NCI-H748 treated with DMSO at 0.1 percent for 48 hours (cell line): ENCODE measurements at places on chromosomes 13 and 19.

DNA sequence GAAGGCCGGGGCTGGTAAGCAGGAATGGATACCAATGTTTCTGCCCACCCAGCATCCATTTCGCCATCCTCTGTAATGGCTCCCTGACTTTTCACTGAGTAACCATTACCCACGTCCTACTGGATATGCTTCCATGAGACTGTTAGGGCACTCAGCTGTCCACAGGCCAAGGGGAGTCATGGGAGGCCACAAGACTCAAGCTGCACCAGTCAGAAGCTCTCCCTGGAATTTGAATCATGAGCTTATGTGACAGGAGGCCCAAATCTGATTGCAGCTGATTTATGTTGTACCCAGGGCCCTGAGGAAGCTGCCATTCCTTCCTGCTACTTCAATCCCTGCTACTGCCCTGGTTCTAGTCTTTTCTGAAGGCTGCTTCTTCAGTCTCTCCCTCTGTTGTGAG is 28.3 kb downstream of the DEDD2 start:
- no peak for DNase-seq

- DNase-seq: no peak
Observed at GRCh38 chr13:36339600-36340155, 6.5 kb downstream of the SPART start.

GRCh38 chr13:99659226-99659625 is 158.0 kb downstream of the TM9SF2 start:
- DNase-seq: peak; percentile 64

GRCh38 chr19:17026706-17027534 is at the start of gene CPAMD8:
Gene CPAMD8, minus strand, starts transcription at chr19:17026810. Its CDS starts 168 bp downstream, at chr19:17026642.
- no peak for DNase-seq

DNA sequence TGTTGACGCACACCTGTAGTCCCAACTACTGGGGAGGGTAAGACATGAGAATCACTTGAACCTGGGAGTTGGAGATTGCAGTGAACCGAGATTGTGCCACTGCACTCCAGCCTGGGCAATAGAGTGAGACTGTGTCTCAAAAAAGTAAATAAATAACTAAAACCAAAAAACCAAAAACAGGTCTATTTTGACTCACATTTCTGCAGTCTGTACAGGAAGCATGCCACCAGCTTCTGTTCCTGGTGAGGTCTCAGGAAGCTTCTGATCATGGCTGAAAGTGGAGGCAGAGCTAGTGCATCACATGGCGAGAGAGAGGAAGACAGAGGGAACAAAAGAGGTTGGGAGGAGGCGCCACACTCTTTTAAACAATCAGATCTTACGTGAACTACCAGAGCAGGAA is 142.5 kb downstream of the ITGBL1 start:
- no peak for DNase-seq

- no peak for DNase-seq
Observed at GRCh38 chr19:52094526-52095130, 937 bp downstream of the ZNF841 start.

- DNase-seq: peak; percentile 66
Observed at GRCh38 chr19:44752816-44753625, 4.5 kb downstream of the BCL3 start.

DNA sequence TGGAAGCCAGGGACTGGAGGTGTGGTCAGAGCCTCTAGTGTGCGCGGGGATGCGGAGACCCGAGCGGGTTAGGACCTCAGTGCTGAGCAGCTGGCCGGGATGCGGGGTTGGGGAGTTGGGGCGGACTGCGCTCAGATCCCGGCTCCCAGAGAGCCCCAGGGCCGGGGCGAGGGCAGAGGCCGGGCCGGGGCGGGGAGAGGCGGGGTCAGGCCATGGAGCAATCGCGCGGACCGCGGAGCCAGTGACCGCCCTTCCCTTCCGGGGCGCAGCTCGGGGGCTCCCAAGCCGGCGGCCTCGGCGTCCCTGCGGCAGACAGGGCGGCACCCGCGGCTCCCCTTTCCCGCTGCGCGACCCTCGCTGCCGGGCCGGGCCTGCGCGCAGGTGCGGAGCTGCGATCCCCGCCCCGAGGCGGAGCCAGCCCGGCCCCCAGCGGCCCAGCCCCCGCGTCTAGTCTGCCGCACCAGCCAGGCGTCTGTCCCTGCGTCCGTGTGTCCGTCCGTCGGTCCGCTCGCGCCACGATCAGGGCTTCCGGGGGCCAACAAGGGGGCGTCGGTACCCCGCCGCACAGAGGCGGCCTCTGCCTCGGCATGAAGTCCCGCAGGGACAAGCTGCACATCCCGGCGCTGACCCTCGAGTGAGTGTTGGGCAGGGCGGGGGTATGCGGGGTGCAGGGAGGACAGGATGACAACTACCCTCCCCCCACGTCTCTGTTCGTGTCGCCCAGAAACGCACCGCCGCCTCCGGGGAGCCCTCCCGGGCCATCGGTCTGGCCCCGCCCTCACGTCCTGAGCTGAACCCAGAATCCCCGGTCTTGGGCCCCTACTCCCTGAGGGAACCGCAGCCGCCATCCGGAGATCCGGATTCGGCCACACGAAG is 12.4 kb downstream of the MAST3 start:
- DNase-seq: peak; percentile 3

DNA sequence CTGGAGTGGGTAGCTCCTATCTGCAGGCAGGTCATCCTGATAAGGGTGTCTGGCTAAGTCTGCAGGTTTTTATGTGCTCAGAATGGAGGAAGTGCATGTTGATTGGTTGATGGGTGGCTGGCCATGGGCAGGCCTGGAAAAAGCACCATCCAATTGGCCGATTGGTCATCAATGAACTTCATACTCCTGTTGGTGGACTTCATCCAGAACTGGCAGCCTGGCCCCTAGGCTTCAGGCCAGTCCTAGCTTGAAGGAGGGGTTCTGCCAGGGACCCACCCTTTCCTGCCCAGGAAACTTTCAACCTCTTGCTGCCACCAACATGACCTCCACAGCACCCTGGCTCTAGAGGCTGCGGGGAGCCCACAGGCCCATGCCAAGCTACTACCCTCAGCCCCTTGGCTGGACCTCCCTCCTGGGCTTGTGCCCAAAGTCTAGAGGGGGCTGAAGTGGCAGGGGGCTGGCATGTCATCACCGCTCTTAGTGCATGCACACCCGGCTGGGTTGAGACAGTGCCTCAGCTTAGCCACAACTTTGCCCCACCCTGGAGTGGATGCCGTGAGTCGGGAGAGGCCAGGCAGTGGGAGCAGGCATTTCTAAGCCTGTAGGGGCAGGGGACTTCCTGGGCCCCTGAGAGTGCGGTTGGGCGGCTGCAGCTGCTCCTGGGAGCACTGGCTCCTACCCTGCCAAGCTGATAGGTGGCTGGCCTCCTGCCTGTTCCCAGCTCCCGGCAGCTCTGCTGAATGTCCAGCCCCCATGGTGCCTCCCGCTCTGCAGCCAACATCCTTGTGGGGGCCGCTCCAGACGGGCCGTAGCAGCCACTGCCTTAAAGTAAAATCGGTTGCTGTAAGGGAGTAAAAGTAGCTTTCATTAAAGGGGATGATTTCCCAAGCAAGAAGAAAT is 13.2 kb downstream of the DNAJC15 start:
- DNase-seq: no peak

GRCh38 chr13:98972059-98972458 is 5.8 kb downstream of the DOCK9 start:
- no peak for DNase-seq

DNA sequence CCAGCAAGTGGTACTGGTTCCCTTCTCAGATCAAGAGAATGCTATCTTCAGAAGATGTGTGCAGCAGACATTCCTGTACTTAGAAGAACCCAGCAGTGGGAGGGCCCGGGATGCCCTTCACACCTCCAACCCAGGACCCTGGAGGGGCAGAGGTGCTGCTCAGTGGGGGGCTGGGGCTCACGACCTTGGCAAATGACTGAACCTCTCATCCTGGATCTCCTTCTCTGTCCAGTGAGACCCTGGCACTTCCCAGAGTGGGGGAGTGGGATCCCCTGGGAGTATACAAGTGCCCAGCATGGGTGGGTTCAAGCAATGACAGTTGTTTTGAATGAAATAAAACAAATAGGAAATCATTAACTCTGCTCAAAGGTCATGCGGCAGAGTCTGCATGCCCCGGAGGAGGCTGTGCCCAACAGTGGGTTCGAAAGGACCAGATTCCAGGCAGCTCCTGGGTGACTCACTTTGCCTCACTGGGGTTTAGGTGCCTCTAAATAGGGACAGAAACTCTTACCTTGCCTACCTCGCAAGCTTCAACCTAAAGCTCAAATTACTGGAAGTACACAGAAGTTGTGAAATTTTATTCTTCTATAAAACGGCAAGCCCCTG is 26.9 kb downstream of the GGACT start:
- DNase-seq: no peak

DNA sequence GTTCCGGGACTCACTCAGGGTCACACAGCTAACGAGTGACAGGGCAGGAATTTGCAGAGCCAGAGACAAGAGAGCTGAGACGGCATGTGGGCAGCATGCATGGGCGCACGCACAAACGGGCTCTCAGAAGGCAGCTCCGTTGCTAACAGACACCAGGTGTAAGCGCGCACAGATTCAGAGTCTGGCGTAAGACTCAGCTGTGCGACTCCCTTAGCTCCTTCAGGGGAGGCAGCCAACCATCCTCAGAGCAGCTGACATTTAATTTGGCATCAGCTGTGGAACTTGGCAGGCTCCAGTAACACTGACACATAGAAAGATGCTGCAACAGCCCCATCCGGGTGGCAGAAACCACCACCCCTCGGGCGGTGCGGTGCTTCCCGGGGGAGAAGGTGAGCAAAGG is 7.5 kb upstream of the TM6SF2 start:
- DNase-seq: no peak

DNA sequence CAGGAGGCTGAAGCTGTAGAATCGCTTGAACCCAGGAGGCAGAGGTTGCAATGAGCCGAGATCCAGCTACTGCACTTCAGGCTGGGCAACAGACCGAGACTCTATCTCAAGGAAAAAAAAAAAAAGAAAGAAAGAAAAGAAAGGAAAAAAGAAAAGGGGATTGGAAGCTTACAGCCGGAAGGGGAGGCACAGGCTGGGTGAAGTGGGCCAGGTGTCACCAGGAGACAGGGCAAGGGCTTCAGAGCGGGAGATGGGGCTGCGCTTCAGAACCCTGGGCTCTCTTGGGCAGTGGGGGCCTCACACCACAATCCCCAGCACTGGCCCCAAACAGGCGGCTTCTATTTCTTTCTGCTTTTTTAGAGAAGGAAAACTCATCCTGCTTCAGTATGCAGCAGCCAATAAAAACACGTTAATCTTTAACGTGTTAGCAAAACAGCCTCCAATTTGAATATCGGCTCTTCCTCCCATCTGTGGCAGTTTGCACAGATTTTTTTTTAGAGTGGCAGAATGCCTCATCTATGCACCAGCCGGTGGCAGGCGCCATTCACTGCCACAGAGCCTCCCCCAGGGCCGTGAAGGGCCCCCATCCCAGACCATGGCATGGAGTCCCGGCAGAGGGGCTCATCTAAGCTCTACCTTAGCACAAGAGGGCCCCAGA is 46.6 kb upstream of the C19orf12 start:
- no peak for DNase-seq

DNA sequence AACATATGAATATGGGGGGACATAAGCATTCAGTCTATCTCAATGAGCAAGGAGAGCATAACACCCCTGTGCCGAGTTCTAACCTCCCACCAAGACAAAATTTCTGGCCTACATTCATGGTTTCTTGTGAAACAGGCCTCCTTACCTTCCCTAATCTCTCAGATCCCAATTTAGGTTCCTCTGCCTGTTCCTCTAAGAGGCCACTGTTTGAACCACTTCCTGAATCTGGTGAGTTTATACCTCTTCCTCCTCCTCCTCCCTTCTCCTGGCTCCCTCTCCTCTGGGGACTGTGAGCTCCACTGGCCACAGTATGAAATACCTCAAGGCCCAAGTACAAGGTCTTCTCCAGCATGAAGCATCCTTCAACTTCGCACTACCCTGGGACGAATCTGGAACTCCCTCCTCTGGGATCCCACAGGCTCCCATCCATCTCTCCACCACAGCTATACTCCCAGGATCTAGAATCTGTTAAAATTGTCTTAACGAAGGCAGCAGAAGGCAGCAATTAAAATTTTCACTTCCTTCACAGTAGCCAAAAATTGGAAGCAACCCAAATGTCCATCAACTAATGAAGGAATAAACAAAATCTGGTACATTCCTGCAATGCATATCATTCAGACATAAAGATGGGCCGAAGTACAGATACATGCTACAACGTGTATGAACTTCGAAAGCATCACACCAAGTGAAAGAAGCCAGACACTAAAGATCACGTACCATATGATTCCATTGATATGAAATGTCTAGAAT is 7.8 kb upstream of the SIGLECL1 start:
- no peak for DNase-seq

GRCh38 chr13:73913751-73914518 is 220.3 kb downstream of the KLF12 start:
- no peak for DNase-seq

DNA sequence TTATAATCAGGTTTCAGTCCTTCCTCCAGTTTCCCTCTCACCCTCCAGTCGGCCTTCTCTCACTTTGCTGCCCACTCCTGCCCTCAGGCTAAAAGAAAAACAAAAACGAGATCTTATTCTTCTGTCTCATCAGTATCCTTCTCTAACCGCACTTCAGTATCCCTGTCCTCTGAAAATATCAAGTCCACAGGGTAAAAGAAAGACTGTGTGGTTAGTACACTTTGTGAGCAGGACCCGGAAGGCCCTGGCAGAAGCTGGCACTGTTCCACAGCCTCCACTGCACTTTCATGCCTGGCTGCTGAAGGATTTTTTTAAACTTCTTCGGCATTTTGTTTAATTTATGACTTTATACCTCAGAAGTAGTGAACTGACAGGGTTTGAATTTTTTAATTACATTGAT is 51.8 kb downstream of the TM9SF2 start:
- no peak for DNase-seq

DNA sequence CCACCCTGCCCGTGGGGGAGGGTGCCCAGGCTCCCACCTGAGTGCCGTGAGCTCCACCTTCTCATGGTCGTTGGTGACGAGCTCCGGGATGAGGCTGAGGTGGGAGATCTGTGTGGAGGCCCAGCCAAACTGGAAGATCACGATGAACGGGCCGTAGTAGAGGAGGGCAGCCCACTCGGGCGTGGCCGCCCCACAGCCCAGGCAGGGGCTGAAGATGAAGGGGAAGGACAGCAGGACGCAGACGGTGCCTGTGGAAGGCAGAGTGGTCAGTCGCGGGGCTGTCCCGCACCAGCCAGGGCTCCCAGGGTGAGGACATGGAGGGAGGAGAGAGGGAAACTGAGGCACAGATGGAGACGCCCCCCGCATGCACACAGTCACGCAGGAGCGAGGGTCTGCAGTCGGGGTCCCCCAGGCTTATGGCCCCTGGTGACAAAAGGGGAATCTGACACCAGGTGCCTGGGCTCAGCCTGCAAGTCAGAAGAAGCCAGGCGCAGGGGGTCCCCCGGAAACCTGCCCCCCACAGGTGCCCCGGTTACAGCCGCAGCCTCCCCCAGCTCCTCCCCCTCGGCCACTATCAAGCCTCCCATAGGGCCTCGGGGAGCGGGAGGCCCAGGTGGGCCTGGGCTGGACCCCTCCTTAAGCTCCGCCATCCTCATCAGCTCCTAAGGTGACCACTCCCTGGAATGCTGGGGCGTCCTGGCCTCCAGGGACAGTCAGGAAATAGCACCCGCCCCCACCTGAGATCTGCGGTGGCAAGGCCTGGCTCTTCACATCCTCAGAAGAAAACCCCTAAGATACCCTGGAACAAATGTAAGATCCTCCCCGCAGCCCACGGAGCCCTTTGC is 6.2 kb downstream of the MFSD12 start:
- no peak for DNase-seq

- DNase-seq: no peak
Observed at GRCh38 chr19:16206637-16207036, 8.9 kb downstream of the AP1M1 start.

- DNase-seq: no peak
Observed at GRCh38 chr19:1860821-1861598, 2.4 kb downstream of the KLF16 start.
